ENCODE measurements at places on chromosomes 4 and X. TPM values are rescaled to one million over a fixed set of nuclear protein-coding genes. Genes with fewer than 3 reads are reported as not detected.

The ARHGAP36 gene
- not detected for total RNA-seq

The PPBP gene
- total RNA-seq: 8.4 TPM

The PLXNA3 gene
- 79.1 TPM for total RNA-seq

The TASL gene
- total RNA-seq: 4.4 TPM

The SLC9B1 gene
- total RNA-seq: 1.6 TPM

The RAB33A gene
- total RNA-seq: 0.69 TPM
